ENCODE measurements at places on chromosomes 7 and 10.

DNA sequence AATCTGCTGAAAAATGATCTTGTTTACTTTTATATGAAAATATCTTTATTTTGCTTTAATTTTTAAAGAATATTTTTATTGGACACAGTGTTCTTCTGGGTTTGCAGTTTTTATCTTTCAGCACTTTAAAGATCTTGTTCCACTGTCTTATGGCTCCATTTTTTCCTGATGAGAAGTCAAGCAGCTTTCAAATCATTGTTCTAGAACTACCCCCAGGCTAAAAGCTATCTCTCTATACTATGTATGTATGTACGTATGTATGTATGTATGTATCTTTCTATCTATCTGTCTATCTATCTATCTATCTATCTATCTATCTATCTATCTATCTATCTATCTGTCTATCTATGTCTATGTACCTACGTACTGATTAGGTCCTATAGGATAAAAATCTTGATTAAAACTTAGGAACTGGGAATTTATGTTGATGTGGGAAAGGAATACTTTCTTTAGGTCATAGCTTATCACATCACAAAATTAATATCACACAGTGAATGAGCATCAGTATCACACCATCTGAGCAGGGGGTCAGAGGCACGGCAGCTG lies 35.4 kb upstream of the TSPAN13 start:
- DNase-seq: no peak

- DNase-seq: no peak
Measured at GRCh38 chr7:29370531-29371314, 176.1 kb downstream of the CHN2 start.

DNA sequence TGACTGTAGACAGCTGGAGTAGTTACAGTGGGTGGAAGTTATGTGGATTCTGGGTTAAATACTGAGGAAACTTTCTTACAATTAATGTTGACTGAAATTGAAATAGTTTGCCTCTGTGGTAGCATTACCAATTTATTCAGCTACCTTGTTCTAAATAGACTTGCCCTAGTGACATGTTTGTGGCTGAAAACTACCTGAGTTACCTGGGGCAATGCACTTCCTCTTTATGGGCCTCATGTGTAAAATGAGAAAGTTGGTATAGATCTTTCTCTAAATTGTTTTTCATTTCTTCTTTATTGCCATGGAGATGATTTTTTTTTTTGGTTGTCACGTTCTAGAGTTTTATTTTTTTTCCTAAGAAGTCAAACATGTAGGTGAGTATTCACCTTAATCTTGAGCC lies 252.7 kb upstream of the CDC14C start:
- DNase-seq: no peak

DNA sequence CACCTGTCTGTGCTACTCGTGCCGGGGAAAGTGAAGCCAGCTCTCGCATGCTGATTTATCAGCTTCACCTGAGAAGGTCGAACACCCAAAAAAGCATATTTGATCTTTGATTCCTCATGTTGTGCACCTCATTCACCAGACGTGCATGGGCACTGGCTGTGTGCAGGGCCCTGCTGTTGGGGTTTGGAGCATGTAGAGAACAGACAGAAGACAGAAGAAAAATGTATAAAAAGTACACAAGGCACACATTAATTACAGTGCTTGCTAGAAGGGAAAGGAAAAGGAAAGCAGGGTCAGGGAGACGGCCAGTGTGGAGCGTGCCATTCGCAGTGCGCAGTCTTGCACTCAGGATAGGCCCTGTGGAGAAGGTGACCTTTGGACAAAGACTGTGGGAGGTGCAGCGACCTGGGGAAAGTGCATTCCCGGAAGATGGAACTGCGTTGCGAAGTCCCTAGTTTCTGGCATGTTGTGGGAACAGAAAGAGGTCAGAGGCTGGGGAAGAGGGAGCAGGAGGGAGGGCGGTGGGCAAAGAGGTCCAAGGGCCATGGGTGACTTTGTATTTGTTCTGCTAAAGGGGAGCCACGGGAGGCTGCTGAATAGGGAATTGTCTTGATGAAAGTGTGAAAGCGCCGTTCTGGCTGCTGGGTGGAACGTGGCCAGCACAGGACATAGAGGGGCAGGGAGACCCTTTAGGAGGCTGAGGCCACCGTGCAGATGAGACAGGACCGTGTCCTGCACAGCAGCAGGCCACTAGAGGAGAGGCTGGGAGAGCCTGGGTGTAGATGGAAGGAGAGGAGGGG lies 232.8 kb downstream of the GLRX3 start:
- no peak for DNase-seq

GRCh38 chr10:97683556-97684367 lies 3.3 kb downstream of the AVPI1 start:
- no peak for DNase-seq

- DNase-seq: no peak
Measured at GRCh38 chr7:94838717-94839116, 68.7 kb upstream of the PPP1R9A start.

Data from CD4-positive, alpha-beta T cell treated with Interleukin-21 for 1 hour (primary cell).